ENCODE measurements at places on chromosomes 5 and 9.

GRCh38 chr9:10274988-10275387 lies 337.8 kb downstream of the PTPRD start:
- DNase-seq, result no peak

- DNase-seq, result no peak
Measured at GRCh38 chr5:123610665-123611405, 98.9 kb downstream of the CSNK1G3 start.

DNA sequence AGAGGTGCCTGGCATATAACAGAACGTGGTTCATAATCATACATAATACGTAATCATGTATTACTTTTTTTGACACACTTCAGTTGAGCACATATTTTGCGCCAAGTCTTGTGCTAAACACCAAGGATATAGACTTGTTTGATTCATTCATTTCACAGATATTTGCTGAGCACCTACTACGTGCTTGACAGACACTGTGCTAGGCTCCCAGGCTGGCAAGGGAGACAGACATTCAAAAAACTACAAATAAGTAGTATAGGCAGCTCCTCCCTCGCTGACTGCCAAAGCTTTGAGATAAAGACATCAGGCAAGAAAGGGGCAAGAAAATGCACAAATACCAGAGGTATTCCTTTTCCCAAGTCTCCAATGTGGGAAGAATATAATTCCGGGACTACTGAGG lies 122.5 kb upstream of the CPEB4 start:
- no peak for DNase-seq

GRCh38 chr9:89465001-89465451 lies 32.9 kb downstream of the SEMA4D start:
- no peak for DNase-seq

DNA sequence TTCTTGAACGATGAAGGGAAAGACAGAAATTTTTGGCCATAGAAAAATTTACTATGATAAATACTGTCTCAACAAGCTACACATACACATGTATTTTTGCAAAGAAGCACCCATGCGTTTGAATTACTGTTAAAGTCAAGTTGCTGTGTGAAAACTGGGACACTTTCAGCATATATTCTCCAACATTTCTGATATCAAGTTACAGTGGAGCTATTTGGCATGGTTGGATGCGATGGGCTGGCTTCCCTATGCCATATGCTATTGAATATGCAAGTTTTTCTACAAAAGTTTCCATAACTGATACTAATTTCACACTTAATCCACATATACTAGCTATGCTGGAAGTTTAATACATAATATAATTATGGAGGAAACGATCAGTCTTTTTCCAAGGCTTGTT lies 381.4 kb downstream of the CTNND2 start:
- no peak for DNase-seq

GRCh38 chr5:180555168-180555921 lies 36.0 kb downstream of the SCGB3A1 start:
- DNase-seq, result no peak

- no peak for DNase-seq
Measured at GRCh38 chr5:21121213-21121612, 1133.2 kb upstream of the CDH18 start.

DNA sequence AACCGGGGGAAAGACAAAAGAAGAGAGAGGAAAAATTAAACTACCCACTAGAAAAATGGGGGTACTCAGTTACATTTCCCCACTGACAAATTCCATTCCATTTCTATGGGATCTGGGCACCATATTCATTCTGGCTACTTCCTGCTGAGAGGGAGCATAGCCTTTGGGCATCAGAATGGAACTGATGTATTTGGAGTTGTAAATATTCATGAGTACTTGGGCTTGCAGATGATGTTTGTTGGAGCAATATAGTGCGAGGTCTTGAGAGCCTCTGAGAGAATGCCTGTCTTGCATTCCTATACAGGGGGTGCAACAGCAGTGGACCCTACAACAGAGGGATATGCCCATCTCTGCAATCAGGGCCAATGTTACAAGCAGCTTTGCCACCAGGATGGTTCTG lies 16.7 kb downstream of the GMCL2 start:
- no peak for DNase-seq

DNA sequence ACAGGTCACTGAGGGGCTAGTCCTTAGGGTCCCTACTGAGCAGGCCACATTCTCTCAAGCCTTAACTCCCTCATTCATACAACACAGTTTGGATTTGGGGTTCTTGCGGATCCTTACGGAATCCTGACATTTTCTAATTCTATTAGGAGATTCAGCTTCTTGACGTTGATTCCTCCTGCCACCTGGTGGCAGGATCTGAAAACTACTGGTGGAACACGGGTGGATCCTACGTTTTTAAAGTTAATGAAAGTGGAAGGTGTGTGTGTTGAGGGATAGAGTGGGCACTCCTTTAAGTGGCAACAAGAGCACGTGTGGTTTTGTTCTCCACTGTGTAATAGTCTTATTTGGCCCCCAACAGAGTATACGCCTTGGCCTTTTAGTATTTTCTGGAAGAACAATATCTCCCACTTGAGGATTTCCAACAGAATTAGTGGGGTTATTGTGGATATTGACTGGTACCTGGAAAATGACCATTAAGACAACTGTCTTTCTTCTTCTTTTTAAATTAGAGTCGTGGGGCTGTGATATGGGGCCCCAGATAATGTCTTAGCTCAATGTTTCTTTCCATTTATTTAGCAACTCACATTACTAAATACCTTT lies 25.2 kb downstream of the SLC28A3 start:
- DNase-seq, result peak; percentile 16

DNA sequence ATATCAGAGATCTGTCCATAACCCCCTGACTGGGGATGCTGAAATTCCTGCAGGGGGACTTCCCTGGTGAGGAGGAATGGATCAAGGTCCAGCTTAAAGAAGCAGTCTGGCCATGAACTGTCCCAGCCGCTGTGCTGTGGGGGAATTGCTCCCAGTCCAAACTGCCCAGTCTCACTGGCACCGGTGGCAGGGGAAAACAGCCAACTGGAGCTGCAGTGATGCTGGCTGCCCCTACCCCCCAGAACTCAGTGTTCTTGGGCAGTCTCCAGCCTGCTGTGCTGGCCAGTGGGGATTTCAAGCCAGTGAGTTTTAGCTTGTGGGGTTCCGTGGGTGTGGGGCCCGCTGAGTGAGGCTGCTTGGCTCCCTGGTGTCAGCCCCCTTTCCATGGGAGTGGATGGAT lies 306.5 kb upstream of the RPS23 start:
- no peak for DNase-seq

- DNase-seq, result no peak
Measured at GRCh38 chr9:128213746-128214497, 10.7 kb downstream of the DNM1 start.
